CD4-positive, alpha-beta T cell (primary cell): ENCODE measurements at places on chromosomes 4 and X.

- H3K4me3 ChIP-seq: no peak overlapping the region
- H3K27me3 ChIP-seq: no peaks in the 10 kb centered on the region
- no peak overlapping the region for H3K27ac ChIP-seq
- peaks cover 66% of the 10 kb centered on the region for H3K36me3 ChIP-seq
Observed at GRCh38 chrX:72271812-72272211, 5.2 kb downstream of the RPS4X start.

DNA sequence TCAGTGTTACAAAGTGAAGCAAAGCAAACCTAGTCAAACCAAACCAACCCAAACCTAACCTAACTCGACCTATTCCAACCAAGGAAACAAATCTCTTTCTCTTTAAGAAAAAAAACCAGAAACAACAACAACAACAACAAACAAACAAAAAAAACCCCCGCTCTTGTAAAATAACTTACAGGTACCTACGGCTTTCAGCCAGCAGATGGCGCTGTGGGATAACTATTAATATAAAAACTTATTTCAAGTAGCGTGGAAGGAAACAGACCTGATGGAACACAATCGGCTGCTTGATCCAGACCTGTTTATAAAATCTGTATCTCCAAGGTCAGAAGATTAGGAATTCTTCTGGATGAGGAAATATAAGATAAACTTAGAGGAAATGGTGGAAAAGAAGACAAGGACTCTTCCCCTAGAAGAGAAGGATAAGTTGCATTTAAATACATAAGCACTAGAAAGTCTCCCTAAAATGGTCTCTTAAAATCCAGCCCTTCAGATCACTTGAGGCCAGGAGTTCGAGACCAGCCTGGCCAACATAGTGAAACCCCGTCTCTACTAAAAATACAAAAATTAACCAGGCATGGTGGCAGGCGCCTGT is 34.4 kb upstream of the CDKL5 start:
- H3K4me3 ChIP-seq: no peak overlapping the region
- H3K36me3 ChIP-seq: no peaks in the 10 kb centered on the region
- no peaks in the 10 kb centered on the region for H3K27me3 ChIP-seq
- DNase-seq: peak; percentile 56

GRCh38 chr4:22730021-22730420 is 37.3 kb downstream of the GBA3 start:
- no peaks in the 10 kb centered on the region for H3K4me1 ChIP-seq
- no peak for DNase-seq
- no peak overlapping the region for H3K27ac ChIP-seq
- no peak overlapping the region for H3K4me3 ChIP-seq
- H3K27me3 ChIP-seq: no peaks in the 10 kb centered on the region
- no peaks in the 10 kb centered on the region for H3K36me3 ChIP-seq

GRCh38 chr4:89245459-89245858 is 62.1 kb downstream of the GPRIN3 start:
- no peaks in the 10 kb centered on the region for H3K27me3 ChIP-seq
- H3K36me3 ChIP-seq: peaks cover 37% of the 10 kb centered on the region
- H3K27ac ChIP-seq: no peak overlapping the region

DNA sequence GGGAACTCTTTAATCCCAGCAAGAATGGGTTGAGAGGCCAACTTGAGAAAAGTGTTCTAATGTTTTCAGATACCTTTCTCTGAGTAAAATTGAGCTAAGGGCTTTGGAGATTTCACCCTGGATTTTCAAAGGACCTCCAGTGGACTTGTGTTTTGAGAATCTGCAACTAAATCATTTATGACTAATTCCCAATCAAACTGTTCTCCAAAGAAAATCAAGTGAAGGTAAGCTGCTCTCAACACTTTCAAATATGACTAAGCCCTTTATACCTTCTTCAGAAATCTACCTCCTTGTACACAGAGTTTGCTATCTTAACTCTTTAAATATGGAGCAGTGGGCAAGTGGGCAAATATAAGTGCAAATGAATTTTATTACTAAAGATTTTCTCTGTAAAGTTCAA is 392.9 kb downstream of the PDGFC start:
- DNase-seq: no peak
- no peaks in the 10 kb centered on the region for H3K4me1 ChIP-seq
- H3K27ac ChIP-seq: no peak overlapping the region
- no peaks in the 10 kb centered on the region for H3K36me3 ChIP-seq

GRCh38 chrX:41137589-41137988 is 52.3 kb downstream of the USP9X start:
- H3K36me3 ChIP-seq: peaks cover 70% of the 10 kb centered on the region
- H3K27me3 ChIP-seq: no peaks in the 10 kb centered on the region
- H3K27ac ChIP-seq: no peak overlapping the region
- H3K4me1 ChIP-seq: no peaks in the 10 kb centered on the region
- no peak overlapping the region for H3K4me3 ChIP-seq
- DNase-seq: no peak

- H3K36me3 ChIP-seq: no peaks in the 10 kb centered on the region
- DNase-seq: peak; percentile 8
- H3K27ac ChIP-seq: no peak overlapping the region
- H3K4me1 ChIP-seq: peaks cover 2% of the 10 kb centered on the region
Observed at GRCh38 chrX:110089656-110090403, 86.9 kb downstream of the TMEM164 start.

DNA sequence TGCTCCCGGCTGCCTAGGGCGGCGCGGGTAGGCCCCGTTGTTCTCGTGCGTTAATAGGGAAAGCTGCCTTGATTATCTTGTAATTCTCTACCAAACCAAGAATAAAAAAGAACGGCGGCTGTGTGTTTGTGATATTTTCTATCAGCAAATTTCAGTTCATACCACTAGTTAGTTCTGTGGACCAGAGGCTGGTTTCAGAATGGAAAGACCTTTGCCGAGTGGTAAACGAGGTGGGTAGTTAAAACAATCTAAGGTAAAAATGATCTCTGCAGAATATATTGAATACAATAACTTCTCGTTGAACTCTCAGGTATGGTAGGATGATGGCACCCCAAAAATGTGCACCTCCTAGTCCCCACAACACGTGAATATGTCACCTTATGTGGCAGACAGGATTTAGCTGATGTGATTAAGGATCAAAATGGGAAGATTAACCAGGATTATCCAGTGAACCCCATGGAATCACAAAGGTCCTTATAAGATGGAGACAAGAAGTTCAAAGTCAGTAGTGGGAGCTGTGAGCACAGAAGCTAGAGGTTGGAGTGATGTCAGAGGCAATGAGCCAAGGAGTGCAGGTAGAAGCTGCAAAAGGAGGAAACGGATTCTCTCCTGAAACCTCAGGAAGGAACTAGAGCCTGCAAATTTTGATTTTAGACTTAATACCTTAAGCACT is 574 bp upstream of the CFAP97 start:
- no peaks in the 10 kb centered on the region for H3K27me3 ChIP-seq
- no peaks in the 10 kb centered on the region for H3K36me3 ChIP-seq
- H3K4me3 ChIP-seq: peak overlapping the region; percentile 76
- H3K27ac ChIP-seq: peak overlapping the region; percentile 88
- DNase-seq: peak; percentile 9

- no peaks in the 10 kb centered on the region for H3K27me3 ChIP-seq
- no peaks in the 10 kb centered on the region for H3K4me1 ChIP-seq
Observed at GRCh38 chrX:131316260-131316659, 27.2 kb upstream of the IGSF1 start.

- no peaks in the 10 kb centered on the region for H3K4me1 ChIP-seq
- H3K36me3 ChIP-seq: no peaks in the 10 kb centered on the region
- H3K27ac ChIP-seq: no peak overlapping the region
- no peaks in the 10 kb centered on the region for H3K27me3 ChIP-seq
- no peak for DNase-seq
Observed at GRCh38 chr4:5366009-5366386, 314.7 kb downstream of the STK32B start.

DNA sequence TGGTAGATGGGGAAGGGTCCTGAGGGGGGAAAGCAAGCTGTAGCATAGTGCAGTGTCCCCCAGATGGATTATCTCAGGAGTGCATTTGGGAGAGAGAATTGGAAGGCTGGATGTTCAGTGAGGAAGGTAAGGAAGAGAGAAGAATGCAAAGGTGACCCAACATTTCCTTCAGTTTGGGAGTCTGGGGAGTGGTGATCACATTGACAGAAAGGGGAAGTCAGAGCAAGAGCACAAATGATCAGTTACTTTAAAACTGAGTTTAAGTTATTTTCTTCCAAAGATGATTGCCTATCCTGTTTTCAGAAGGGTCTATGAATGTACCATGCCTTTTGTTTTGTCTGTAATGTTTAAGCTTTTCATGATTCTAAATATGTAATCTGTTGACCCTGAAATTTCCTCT is 47.6 kb downstream of the ARHGAP10 start:
- H3K4me3 ChIP-seq: no peak overlapping the region
- no peaks in the 10 kb centered on the region for H3K36me3 ChIP-seq
- H3K4me1 ChIP-seq: peaks cover 6% of the 10 kb centered on the region
- no peak for DNase-seq

GRCh38 chrX:69149466-69150280 is 15.6 kb downstream of the PJA1 start:
- H3K27ac ChIP-seq: no peak overlapping the region
- H3K4me1 ChIP-seq: no peaks in the 10 kb centered on the region
- no peak for DNase-seq
- H3K27me3 ChIP-seq: no peaks in the 10 kb centered on the region
- H3K36me3 ChIP-seq: no peaks in the 10 kb centered on the region

GRCh38 chr4:153792618-153793247 is 3.9 kb upstream of the SFRP2 start:
- H3K27me3 ChIP-seq: peaks cover 64% of the 10 kb centered on the region
- H3K4me1 ChIP-seq: peaks cover 48% of the 10 kb centered on the region
- H3K36me3 ChIP-seq: no peaks in the 10 kb centered on the region

GRCh38 chrX:84186603-84187532 is 1.1 kb downstream of the RPS6KA6 start:
- H3K27ac ChIP-seq: no peak overlapping the region
- peaks cover 4% of the 10 kb centered on the region for H3K27me3 ChIP-seq
- no peak for DNase-seq
- H3K4me3 ChIP-seq: no peak overlapping the region
- no peaks in the 10 kb centered on the region for H3K36me3 ChIP-seq

- H3K27me3 ChIP-seq: no peaks in the 10 kb centered on the region
- no peaks in the 10 kb centered on the region for H3K4me1 ChIP-seq
- H3K27ac ChIP-seq: no peak overlapping the region
- H3K4me3 ChIP-seq: no peak overlapping the region
- DNase-seq: no peak
Observed at GRCh38 chr4:79065262-79065661, 126.0 kb upstream of the PAQR3 start.

GRCh38 chrX:148562846-148563245 is 62.4 kb downstream of the AFF2 start:
- no peak overlapping the region for H3K4me3 ChIP-seq
- H3K27ac ChIP-seq: no peak overlapping the region
- no peaks in the 10 kb centered on the region for H3K36me3 ChIP-seq
- no peaks in the 10 kb centered on the region for H3K27me3 ChIP-seq
- no peaks in the 10 kb centered on the region for H3K4me1 ChIP-seq

- H3K27ac ChIP-seq: no peak within 1 kb of the TSS
- no peaks in the 10 kb centered on the region for H3K27me3 ChIP-seq
- peaks cover 15% of the 10 kb centered on the region for H3K4me1 ChIP-seq
- peak within 1 kb of the TSS; percentile 59 for H3K4me3 ChIP-seq
- DNase-seq: no peak
Observed at GRCh38 chrX:111095974-111096895, at the start of gene PAK3. Gene PAK3 (plus strand): TSS chrX:111096191. CDS start chrX:111123104, 26,913 bp downstream.

DNA sequence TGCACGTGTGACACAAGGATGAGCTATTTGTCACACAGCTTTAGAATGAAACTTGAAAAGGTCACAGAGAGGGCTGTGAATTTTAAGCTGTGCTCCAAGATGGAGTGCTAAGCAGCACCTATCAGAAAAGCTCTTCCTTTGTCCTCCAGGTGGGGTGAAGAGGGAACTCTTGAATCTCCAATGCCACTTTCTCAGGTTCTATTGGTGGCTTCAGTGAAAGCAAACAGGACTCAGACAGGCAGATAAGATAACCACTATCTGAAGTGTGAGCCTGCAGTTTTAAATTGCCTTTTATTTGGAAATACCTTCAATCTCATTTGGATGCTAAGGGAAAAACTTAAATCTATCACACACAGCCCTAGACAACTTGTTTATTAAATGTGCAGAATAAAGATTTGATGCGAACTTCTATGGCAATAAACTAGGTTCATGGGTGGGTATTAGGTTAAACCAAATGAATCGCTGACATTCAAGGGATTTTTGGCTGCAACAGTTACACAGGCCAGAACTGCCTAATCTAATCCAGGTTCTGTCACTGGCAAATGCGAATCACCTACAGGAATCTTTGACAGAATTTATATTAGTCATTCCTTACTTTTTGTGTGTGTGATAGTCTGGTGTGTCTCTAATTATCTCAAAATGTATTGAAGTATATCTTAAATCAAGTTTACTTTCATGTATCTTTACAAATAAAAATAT is 13.6 kb upstream of the PDGFRA start:
- no peak overlapping the region for H3K27ac ChIP-seq
- no peak for DNase-seq
- peaks cover 6% of the 10 kb centered on the region for H3K4me1 ChIP-seq
- H3K4me3 ChIP-seq: no peak overlapping the region
- H3K36me3 ChIP-seq: no peaks in the 10 kb centered on the region

DNA sequence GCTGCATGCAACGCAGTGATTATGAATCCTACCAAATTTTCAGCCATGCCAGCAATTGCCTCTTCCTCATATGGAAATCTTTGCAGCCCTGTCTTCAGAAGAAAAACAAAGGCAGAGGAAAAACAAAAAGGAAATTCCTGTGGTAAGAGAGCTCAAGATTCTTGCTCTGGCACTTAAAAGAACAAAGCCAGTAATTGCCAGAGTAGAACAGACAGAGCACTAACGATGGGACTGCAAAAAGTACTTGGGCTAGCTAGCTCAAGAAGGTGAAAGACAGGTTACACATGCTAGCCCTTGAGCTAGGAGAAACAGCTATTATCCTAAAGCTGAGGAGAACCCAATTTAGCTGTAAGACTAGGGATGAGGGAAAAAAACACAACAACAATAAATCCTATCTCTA is 582.3 kb downstream of the KCNIP4 start:
- DNase-seq: no peak
- H3K27ac ChIP-seq: no peak overlapping the region
- H3K4me3 ChIP-seq: no peak overlapping the region
- H3K4me1 ChIP-seq: no peaks in the 10 kb centered on the region

DNA sequence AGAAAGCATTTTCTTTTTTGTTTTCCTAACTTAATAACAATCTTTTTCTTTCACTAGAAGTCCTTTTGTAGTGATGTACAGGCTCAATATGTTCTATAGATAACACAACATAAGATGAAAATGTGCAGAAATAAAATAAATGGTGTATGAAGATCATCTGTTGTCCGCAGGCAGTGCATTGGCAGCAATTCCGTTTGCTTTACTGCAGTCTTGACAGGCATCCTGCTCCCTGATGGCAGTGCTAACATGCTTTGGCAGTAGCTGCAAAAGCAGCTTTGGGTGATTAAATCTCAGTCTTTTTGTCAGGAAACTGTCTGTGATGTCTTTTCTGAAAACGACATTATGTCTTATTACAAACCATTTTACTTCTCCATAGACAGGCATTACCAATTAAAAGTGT is 131.4 kb downstream of the TRAM1L1 start:
- no peak overlapping the region for H3K4me3 ChIP-seq
- no peaks in the 10 kb centered on the region for H3K36me3 ChIP-seq
- no peak overlapping the region for H3K27ac ChIP-seq
- H3K4me1 ChIP-seq: no peaks in the 10 kb centered on the region
- no peaks in the 10 kb centered on the region for H3K27me3 ChIP-seq

GRCh38 chr4:26726655-26727387 is 133.8 kb upstream of the STIM2 start:
- H3K27me3 ChIP-seq: no peaks in the 10 kb centered on the region
- H3K4me1 ChIP-seq: peaks cover 3% of the 10 kb centered on the region
- no peaks in the 10 kb centered on the region for H3K36me3 ChIP-seq
- no peak overlapping the region for H3K27ac ChIP-seq
